Immature natural killer cell (primary cell): ENCODE measurements at places on chromosomes 5 and 9.

DNA sequence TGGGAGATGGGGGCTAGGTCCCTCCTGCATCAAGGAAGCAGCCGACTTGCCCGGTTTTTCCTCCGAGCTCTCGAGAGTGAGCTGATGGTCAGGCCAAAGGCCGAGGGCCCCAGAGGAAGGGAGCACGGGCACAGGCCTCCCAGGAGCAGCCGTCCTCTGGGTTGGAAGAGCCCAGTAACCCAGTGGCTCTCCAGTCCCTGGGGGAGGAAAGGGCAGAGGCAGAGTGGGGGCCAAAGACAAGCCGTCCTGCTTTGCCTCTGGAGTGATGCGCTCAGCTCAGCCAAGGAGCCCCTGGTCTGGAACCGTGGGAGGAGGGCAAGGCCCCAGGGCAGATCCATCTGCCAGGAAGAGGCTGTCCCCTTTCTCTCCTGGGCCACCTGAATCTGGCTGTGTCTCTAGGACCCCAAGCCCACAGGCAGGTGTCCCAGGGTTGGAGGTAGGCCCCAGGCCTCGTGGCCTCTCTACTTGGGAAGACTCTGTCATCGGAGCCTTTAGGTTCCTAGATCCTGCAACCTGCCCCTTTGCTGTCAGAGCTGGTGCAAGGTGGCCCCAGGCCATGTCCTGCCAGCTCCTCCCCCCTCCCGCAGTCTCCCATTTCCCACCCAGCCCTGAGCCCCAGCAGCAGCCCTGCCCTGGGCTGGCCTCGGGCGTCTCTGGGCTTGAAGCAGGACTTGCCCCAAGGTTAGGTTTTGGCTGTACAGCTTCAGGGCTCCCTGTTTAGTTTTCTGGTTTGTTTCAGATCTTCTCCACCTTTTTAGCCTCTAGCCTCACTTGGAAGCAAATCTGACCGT, 224.1 kb downstream of the CACNA1B start:
- no peaks in the 10 kb centered on the region for H3K4me1 ChIP-seq
- H3K4me3 ChIP-seq: no peak overlapping the region
- peaks cover 4% of the 10 kb centered on the region for H3K27me3 ChIP-seq
- DNase-seq: no peak
- no peaks in the 10 kb centered on the region for H3K36me3 ChIP-seq

GRCh38 chr9:74771262-74771585, 116.5 kb downstream of the TRPM6 start:
- H3K27ac ChIP-seq: no peak overlapping the region
- H3K4me3 ChIP-seq: no peak overlapping the region
- peaks cover 4% of the 10 kb centered on the region for H3K27me3 ChIP-seq
- H3K36me3 ChIP-seq: no peaks in the 10 kb centered on the region
- H3K4me1 ChIP-seq: no peaks in the 10 kb centered on the region

GRCh38 chr9:130444565-130445221, at the start of gene ASS1:
Gene ASS1, plus strand, starts transcription at chr9:130444961. Its CDS starts 7,268 bp downstream, at chr9:130452229.
- peaks cover 12% of the 10 kb centered on the region for H3K27me3 ChIP-seq
- H3K36me3 ChIP-seq: no peaks in the 10 kb centered on the region
- peaks cover 3% of the 10 kb centered on the region for H3K4me1 ChIP-seq
- no peak for DNase-seq

- H3K36me3 ChIP-seq: no peaks in the 10 kb centered on the region
- H3K27me3 ChIP-seq: no peaks in the 10 kb centered on the region
- no peak overlapping the region for H3K27ac ChIP-seq
- no peak overlapping the region for H3K4me3 ChIP-seq
- DNase-seq: no peak
- no peaks in the 10 kb centered on the region for H3K4me1 ChIP-seq
Observed at GRCh38 chr5:170440771-170441392, 51.7 kb upstream of the KCNMB1 start.

DNA sequence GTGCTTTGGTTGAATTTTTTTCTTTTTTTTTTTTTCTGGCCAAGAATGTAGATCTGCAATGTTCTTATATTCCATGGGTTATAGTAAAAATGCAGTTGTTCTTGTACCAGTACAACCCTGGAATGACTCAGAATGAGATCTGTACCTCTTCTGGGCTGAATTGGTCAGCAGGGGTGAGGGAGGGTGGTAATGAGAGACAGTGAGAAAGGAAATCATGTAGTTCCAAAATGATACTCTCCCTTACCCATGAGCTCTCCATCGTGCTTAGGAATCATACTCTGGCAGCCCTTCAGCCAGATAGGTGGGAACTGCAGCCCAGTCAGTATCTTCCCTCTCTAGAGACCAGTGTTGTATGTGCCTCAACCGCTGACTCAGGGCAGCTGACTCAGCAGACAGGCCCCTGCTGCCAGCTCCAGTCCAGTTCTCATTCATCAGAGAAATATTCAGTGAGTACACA, 2.1 kb upstream of the GLIS3 start:
- peaks cover 24% of the 10 kb centered on the region for H3K4me1 ChIP-seq
- H3K4me3 ChIP-seq: no peak overlapping the region
- no peaks in the 10 kb centered on the region for H3K36me3 ChIP-seq
- H3K27me3 ChIP-seq: peaks cover 6% of the 10 kb centered on the region
- H3K27ac ChIP-seq: no peak overlapping the region
- no peak for DNase-seq
